ENCODE measurements at places on chromosomes 12 and 14. TPM values are rescaled to one million over a fixed set of nuclear protein-coding genes. Genes with fewer than 3 reads are reported as not detected.

GRCh38 chr14:51356381-51356780, 116.3 kb downstream of the TMX1 start:
- no peak for DNase-seq

DNA sequence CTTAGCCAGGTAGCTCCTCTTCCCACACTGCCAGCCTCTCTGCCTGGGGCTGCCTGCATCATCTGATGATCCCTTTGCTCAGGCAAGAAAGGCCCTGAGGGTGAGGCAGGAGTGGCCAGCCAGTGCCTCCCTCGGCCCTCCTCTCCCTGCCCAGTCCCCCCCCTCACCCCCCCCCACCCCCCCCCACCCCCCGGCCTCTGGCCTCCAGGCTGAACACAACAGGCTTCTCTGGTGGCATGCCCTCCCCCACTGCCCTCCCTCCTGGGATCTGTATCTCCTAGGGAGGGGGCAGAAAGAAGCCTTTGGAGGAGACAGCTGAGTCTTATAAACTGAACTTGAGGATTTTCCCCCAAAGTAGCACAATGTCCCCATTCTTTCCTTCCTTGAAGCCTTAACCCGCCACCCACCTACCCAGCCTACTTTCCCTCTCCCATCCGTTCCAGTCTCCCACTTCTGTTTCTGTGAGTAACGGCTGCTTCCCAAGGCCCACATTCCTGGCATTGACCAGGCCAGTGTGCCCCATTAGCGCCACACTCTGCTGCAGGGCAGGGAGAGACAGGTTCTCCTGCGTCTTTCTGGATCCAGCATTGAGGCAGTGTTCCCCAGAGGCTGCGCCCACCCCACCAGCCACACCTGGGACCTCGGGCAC, 82.1 kb downstream of the B4GALNT3 start:
- DNase-seq = no peak

DNA sequence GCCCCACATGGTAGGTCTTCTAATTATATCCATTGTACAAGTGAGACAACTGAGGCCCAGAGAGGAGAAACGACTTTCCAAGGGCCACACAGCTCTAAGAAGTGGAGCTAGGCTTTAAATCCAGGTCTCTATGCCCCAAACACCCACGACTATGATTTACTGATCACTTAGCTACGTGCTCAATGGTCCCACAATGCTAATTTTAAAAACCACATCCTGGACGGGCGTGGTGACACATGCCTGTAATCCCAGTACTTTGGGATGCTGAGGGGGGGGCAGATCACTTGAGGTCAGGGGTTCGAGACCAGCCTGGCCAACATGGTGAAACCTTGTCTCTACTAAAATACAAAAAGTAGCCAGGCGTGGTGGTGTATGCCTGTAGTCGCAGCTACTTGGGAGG, 8.4 kb upstream of the MLEC start:
- DNase-seq = no peak

Gene NRXN3
- total RNA-seq = 1.2 TPM

Gene NACA
- 763 TPM for total RNA-seq

Gene UBR7
- 35.5 TPM for total RNA-seq

Gene CLEC4D
- not detected for total RNA-seq

Gene DPPA3
- not detected for total RNA-seq
